BE2C (cell line): ENCODE measurements at places on chromosomes 6 and 20.
A peak's percentile ranks its signal among the peaks of the same experiment; 100 is the strongest.

GRCh38 chr6:37016995-37017394, 11.5 kb downstream of the FGD2 start:
- DNase-seq: no peak

DNA sequence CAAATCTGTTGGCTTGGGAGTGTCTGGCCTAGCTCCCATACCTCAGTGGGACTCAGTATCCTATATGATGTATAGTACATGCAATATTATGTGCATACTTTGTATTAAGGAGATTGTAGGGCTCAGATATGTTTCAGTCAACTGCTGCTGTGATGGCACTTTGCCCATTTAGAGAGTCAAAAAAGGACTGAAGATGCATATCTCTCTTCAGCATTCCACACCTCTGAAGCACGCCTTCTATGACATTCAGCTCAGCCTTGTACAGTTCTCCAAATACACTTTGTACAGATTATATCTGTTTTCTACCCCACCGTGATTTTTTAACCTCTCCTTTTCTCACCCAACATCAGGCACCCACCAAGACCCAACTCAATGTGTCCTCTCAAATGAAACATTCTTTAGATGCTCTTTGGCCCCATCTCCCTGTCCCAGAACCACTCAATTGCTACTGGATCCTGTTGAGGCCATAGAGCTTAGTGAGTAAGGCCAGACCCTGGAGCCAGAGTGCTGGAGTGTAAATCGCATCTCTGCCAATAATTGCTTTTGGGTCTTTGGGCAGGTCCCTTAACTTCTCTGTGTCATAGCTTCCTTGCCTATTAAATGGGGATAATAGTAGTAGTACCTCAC, 15.6 kb downstream of the ENPP1 start:
- DNase-seq: no peak

DNA sequence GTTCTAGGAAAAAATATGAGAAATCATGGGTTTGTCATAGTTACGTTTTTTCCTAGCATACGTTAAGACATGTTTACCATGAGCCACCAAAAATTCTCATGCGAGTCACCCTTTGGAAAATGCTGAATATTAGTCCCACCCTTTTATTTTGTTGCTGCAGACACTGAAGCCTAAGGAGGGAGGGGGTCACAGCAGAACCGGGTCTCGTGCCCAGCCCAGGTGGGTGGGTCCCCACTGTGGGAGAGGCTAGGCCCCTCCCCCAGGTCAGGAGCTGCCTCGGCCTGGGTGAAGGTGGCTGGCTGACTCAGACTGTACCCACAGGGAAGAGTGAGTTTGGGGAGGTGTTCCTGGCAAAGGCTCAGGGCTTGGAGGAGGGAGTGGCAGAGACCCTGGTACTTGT, 26.2 kb upstream of the SRF start:
- no peak for DNase-seq

DNA sequence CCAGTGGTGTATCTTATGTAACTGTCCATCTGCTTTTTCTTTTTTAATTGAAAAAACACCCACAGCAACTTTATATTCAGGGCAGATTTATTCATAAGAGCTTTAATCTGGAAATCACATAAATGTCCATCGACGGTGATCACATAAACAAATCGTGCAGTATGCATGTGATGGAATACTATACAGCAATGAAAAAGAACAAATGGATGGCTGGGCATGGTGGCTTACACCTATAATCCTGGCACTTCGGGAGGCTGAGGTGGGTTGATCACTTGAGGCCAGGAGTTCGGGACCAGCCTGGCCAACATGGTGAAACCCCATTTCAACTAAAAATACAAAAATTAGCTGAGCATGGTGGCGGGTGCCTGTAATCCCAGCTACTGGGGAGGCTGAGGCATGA, 39.1 kb downstream of the VSTM2L start:
- DNase-seq: no peak

- no peak for DNase-seq
Measured at GRCh38 chr6:44478158-44478557, 90.7 kb downstream of the CDC5L start.

DNA sequence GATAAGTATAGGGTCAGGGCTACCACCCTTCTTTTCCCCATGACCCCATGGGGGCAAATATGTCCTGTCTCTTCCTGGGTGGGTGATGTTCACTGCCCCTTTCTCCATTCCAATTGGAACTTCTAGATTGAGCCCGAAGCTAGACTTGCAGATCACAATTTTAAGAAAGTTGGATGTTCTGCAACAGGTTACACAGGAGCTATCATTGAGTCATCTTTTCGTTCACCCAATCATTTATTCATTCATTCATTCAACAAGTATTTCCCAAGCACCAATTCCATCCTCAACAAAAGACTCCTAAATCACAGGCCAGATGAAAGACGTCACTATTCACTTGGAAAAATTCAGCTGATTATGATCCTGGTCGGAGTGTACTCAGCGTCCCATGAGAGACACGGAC, 71.0 kb upstream of the FOXP4 start:
- DNase-seq: no peak

DNA sequence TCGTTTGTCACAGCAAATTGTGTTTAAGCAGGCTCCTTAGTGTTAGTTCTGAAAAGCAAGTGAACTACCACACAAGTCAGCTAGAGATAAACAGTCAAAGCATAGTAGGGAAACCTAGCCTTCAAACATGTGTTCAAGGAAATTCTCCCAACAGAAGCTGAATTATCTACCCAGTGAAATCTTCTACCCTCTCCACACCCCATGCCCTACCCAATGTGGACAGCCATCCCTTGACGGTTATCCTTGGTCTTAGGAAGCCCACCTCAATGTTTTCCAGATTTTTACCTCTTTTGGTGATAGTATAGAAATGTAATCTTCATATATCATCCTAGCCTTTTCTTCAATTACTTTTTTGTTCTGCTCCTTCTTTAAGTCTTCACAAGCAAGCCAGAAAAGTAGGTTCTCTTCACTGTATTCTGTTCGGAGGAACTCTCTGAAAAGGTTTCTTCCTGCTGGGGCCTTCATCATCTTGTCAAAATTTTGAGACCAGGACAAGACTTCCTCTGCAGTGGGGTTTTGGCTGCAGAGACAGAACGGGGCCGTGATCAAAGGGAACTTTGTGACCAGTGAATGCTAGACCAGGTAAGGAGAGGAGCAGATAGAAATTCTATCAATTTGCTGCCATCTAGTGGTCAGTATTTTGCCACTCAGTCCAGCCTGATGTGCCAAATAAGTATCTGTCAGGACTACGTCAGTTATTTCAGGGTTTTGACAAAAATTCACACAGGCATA, 21.6 kb upstream of the MTRF1L start:
- peak; percentile 41 for DNase-seq

DNA sequence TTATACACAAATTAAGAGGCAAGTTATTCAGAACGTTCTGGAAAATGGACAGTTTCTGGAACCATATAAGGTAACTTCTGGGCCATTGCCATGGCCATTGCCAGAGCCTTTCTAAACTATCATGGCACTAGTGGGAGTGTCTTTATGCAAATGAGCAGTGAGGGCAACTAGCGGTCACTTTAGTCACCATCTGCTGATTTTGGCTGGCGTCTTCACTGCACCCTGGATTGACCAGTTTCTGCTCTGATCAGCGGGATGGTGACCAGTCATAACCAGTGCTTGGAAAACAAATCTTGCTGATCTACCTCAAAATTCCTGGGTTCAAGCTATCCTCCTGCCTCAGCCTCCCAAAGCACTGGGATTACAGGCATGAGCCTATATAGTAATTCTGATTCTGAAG, 7.3 kb upstream of the SNTA1 start:
- DNase-seq: no peak

DNA sequence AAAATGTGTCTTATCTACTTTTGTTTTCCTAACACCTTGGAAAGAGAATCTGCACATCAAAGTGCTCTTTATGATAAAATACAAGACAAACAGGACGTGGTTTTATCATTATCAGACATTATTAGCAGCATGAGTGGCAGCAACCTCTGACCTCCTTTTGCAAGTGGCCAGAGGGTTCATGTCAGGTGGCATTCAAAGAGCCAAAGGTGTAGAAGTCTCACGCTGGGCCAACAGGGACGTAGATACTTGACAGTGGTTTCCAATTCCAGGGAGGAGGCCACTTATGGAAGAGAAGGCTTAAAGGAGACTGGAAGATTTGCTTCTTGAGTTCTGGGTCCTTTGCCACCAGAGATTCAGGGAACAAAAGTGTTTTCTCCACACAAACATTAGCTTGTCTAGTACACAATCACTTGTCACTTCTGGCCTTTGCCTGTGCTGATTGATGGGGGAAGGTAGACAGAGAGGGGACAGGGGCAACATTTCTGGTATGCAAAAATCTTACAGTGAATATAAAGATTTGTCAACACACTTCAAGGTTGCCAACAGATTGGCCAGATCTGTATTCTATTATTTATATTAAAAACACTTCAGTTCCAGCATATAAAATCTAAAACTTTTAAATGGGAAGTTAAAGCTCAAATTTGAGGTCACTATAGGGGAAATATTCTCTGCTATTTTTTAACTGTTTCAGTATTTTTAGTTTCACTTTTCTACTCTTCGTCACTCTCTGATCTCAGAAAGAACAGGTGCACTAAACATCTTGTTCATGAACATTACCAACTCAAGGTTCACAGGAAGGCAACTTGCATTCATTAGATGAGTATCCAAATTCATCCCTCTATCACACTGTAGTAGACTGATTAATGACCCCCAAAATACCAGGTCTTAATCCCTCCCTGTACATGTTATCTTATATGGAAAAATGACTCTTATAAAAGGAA, 52.1 kb upstream of the FBXO30 start:
- DNase-seq: no peak

GRCh38 chr6:104705095-104705707, 154.5 kb downstream of the HACE1 start:
- DNase-seq: no peak
